NCI-H1105 (cell line): ENCODE measurements at places on chromosomes 5 and 9.
A peak's percentile ranks its signal among the peaks of the same experiment; 100 is the strongest.

- DNase-seq = no peak
Measured at GRCh38 chr9:105037139-105037538, 109.2 kb upstream of the ABCA1 start.

DNA sequence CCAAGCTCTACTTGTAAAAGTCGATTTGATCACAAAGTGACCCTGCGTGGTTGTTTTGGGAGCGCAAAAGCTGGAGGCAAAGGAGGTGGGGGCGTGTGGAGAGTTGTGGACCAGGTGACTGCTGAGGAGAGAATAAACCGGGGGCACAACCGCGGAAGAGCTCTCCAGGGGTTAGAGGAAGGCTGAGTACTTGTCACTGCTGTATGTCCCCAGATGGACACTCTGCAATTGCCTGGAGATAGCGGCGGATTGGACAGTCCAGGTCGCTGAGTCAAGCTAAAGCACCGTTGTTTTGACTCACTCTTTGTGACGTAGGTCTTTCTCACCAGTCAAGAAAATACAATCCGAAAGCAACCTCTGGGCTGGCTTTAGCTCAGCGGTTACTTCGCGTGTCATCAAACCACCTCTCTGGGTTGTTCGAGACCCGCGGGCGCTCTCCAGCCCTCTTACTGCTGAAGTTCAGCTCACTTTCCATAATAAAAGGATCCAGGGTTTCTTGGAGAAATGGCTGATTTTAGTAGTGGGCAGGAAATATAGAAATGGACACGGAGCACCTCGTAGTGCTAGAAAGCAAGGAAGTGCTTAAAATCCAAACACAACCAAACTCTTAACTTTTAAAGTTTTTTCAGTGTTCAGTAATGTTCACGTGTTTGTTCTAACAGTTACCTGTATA, 25.7 kb downstream of the ZMAT2 start:
- DNase-seq = no peak

- peak; percentile 56 for DNase-seq
Measured at GRCh38 chr9:14315875-14316601, 2.1 kb upstream of the NFIB start.

GRCh38 chr9:122723690-122724089, at the start of gene OR1L4:
TSS of gene OR1L4 (plus strand) at chr9:122723990. CDS start at chr9:122723990, 0 bp downstream.
- no peak for DNase-seq

GRCh38 chr9:94923326-94924089, 197.0 kb downstream of the AOPEP start:
- peak; percentile 15 for DNase-seq

DNA sequence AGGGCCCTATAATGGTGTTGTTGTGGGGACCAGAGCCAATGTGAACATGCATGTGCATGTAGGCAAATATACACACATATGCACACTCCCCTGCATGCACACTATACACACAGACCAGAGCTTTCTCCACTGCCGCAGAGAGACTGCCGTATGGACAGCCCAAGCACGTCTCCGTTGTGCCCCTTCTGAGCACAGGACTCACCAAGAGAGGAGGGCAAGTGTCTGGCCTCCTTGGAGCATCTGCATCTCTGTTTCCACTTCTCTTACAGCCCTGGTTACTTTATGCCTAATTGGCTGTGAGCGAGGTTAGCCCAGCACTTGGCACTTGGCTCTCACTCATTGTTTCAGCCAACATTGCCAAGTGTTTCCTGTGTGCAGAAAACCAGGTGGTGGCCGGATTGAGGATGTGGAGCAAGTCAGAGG, 30.4 kb downstream of the CSF2 start:
- no peak for DNase-seq

DNA sequence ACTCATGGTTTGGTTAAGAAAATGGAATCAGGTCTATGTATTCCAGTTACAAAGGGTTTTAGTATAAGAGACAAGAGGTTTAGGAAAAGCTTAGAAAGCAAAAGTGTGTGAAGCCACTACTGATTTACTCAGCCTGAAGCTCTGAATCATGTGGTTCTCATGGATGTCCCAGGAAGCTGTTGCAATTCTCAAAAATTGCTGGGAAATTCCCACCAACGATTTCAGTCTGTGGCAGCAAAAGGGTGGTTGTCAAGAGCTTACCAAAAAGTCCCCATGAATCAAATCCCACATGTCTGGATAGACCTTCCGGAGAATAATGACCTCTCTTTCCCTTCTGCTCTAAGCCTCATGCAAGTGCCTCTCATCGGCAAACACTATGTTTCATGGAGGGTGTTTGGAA, 929.9 kb downstream of the TLE4 start:
- DNase-seq = no peak

DNA sequence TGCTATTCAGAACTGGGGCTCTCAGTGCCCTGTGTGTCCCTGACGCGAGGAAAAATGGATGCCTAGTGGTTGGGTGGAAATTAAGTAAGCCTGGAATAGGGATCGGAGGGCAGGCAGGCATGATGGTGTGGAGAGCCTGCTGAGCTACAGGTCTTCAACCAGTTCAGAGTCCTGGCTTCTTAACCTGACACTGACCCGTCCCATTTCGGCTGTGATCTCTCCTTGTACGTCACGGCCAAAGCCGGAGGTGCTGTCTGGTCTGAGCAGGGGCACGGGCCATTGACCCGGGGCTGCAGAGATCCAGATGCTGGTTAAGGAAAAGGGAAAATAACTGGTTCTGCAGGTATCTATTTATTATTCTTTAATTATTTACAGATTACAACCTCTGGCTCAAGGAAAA, 27.9 kb downstream of the RHOBTB3 start:
- DNase-seq = no peak

- DNase-seq = no peak
Measured at GRCh38 chr9:136587944-136588662, 42.3 kb upstream of the NOTCH1 start.

DNA sequence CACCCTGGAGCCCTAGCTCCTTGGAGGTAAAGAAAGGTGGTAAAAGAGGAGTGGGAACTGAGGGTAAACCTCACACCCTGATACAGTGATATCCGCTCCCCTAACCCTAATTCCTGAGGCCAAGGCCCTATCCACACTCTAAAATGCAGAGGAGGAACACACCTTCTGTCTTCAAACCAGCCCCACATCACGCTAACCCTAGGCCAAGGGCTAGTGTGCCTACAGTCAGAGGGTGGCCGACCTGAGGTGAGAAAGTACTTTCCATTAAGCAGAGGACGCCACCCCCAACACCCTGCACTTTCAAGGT, 590 bp downstream of the HDAC3 start:
- no peak for DNase-seq

DNA sequence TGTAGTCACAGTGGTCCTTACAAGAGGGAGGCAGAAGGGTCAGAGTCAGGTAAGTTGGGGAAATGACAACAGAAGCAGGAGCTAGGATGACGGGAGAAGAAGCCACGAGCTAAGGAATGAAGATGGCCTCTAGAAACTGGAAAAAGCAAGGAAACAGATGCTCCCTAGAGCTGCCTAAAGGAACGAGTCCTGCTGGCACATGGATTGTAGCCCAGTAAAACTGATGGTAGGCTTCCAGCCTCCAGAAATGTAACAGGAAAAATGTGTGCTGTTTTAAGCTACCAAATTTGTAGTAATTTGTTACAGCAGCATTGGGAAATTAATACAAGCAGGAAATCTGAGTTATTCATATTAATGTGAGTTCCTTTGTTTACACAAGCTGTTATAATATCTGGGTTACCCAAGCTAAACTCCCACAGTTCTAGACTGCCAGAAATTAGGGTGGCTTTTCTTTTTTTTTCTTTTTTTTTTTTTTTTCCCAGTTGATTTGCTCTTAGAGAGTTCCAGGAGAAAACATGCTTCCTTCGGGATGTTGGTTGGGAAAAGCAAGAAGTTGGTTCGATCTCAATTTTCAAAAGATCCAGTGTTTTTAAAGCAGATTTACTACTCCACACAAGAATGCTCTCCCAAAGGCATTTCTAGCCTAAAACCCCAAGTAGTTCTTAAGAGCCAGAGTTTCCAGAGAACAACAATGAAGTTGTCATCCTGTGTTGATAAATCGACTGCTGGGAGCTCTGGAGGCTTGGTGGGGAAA, 400.0 kb upstream of the SLC24A2 start:
- DNase-seq = no peak

DNA sequence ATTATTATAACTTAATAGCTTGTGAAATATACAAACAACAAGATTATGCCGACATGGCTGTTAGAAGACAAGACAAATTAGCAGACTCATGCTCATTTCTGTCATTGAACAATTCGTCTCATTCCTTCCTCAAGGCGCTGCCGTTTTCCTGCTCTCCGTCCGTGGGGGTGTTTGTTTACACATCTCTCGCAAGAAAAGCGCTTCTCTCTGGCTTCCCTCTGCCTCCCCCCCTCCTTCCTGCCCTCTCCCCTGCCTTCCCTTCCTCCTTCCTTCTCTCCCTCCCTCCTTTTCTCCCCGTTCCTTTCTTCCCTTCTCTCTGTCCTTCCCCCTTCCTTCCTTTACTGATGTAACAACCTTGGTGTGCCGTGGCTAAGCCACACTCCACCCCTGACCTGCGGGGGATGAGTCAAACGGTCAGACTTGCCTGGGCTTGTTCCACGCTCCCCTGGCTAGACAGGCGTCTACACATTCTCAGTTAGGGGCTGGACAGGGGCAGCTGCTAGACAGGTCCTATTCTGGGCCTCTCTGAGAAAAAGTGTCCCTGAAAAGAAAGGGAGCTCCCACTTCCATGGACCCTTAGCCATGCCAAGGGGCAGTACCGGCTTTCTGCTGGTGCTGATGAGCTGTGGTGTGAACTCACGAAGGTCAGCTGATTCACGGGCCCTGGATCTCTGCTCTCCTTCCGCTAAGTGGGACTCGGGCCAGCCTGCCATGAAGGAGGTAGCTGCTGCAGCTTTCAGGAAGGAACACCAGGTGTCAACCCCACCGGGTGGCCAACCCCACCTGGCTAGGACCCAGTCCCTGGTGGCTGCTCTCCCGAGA, 32.0 kb upstream of the SPTLC1 start:
- DNase-seq = peak; percentile 59

DNA sequence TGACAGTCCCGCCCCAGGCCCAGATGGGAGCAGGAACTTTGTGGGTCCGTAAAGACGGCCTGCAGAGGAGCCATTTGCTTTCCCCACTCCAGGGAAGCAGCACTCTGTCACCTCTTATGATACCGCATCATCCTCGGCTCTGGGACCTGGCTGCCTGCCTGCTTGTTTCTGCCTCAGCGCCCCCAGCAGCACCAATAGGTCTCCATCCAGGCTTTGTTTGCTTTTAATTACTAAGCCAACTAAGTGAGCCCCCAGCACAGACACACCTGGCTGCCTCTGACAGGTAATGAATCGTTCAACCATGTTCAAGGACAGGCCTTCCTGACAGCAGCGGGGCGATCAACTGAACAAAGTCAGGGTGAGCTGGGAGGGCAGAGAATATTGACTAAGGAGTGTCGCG, 141.4 kb downstream of the C5orf15 start:
- DNase-seq = peak; percentile 84

DNA sequence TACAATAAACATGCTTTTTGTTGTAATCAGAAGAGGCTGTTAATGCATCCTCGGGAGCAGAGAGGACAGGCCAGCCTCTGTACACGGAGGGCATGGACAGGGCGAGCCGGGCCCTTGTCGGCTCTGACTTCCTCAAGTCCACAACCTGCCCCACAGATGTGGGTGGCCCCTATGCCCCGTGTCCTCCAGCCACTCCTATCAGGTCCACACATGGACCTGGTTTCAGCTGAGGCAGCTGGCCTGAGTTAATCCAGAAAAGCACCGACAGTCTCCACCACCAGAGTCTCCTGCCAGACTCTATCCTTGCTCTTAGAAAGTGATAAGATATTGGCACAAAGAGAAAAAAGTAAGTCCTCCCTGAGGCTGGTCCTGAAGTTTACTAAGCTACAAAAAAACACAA, 52.4 kb upstream of the PHYKPL start:
- DNase-seq = no peak

- DNase-seq = no peak
Measured at GRCh38 chr9:68819065-68819464, 114.0 kb downstream of the PIP5K1B start.

GRCh38 chr9:120187758-120188157, 392.2 kb downstream of the CDK5RAP2 start:
- DNase-seq = no peak

- no peak for DNase-seq
Measured at GRCh38 chr9:87883990-87884389, 1.3 kb downstream of the SPATA31E1 start.

- DNase-seq = no peak
Measured at GRCh38 chr5:10140195-10140973, 109.3 kb downstream of the ATPSCKMT start.

- peak; percentile 22 for DNase-seq
Measured at GRCh38 chr5:177303121-177303924, at the start of the genes PRELID1 and RAB24. TSS of gene PRELID1 (plus strand) at chr5:177303799. CDS start at chr5:177303986, 187 bp downstream. TSS of gene RAB24 (minus strand) at chr5:177303719. CDS start at chr5:177303288, 431 bp downstream.

DNA sequence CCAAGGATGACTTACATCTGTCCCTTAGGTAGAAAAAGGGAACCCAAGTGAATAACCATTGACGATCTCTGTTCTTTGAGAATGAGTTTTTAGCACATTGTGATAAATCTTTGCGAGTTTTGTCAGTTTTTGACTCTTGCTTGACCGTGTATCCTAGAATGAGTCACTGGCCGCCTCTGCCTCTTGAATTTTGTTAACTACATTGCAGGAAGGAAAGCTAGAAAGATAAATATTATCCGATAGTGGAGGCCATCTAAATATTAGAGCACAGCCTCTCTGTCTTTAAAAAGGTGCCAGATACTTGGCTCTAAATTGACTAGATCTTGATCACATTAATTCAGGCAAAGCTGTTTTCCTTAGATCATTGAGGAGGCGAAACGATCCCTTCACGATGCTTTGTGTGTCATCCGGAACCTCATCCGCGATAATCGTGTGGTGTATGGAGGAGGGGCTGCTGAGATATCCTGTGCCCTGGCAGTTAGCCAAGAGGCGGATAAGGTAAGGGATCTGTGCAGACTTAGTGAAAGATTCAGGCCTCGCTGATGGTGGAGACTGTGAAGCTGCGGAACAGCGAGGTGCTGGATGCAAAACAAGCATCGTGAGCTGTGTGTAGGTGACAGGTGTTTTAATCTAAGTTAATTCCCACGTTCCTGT, 12.2 kb downstream of the CCT5 start:
- DNase-seq = no peak

- no peak for DNase-seq
Measured at GRCh38 chr9:101383361-101383760, 1.4 kb downstream of the BAAT start.

DNA sequence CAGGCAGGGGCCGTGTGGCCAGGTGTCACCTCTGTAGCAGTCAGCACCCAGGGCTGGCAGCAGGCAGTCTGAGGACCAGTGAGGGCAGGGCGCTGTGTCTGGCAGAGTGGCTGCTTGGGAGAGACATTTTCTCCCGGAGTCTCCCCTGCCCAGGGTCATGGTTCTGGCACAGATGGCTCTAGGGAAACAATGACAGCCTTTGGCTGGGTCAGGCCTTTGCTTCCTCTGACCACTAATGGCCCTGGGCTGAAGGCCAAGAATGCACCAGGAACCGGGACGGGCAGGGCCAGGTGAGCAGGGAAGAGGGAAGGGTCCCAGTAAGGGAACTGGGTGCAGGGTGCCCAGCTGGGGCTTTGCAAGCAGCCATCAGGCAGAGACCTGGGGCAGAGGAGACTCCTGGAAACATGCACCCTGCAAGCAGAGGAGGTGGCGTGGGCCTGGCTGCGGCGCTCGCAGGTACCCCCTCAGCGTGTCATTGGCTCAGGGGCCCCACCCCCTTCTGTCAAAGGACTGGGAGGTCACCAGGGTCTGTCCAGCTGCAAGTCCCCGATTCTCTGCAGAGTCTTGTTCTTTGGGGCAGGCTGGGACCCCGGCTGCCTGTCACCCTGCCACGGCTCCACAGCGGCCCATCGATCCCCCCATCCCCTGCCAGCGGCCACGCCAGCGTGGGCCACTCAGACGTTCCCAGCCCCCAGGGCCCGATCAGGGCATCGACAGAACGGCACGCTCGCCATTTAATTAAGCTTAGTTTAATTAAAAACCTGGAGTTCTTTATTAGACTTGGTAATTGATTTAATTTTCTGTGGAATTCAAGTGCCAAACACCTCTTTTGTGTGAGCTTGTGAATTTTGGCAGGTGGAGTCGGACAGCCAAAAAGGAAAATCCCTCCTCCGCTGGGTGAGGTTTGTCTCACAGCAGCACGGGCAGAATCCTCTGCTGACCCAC, 18.9 kb upstream of the TMEM250 start:
- DNase-seq = no peak
